Vagina (tissue), 2 donors: ENCODE measurements at places on chromosomes 4 and X. TPM values are rescaled to one million over a fixed set of nuclear protein-coding genes. Genes with fewer than 3 reads are reported as not detected.

The FAM241A gene
- total RNA-seq, result 3.4 TPM

The TMPRSS11D gene
- 72.4 TPM for total RNA-seq

DNA sequence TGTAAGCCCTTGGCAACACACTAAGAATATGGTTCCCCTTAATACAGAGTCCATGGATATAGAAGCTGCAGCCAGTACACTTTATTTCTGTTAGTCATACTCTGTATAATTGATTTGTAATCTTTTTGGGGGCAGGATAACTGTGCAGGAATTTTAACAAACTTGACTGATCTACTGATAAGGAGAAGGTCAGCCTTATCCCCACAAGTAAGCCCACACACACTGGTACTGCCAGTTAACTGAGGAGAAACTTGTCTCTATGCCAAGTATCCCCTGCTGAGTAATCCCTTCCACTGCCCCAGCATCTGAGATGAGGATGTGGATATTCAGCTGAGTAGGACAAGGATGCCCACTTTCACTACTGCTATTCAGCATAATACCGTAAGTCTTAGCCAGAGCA, 154.9 kb upstream of the CXXC4 start:
- H3K27ac ChIP-seq, result no peak overlapping the region
- H3K27me3 ChIP-seq, result no peaks in the 10 kb centered on the region
- H3K4me3 ChIP-seq, result no peak overlapping the region
- no peaks in the 10 kb centered on the region for H3K4me1 ChIP-seq
- H3K36me3 ChIP-seq, result no peaks in the 10 kb centered on the region

The LGI2 gene
- 0.98 TPM for total RNA-seq

The TGIF2LX gene
- not detected for total RNA-seq

The LAS1L gene
- 17.9 TPM for total RNA-seq

DNA sequence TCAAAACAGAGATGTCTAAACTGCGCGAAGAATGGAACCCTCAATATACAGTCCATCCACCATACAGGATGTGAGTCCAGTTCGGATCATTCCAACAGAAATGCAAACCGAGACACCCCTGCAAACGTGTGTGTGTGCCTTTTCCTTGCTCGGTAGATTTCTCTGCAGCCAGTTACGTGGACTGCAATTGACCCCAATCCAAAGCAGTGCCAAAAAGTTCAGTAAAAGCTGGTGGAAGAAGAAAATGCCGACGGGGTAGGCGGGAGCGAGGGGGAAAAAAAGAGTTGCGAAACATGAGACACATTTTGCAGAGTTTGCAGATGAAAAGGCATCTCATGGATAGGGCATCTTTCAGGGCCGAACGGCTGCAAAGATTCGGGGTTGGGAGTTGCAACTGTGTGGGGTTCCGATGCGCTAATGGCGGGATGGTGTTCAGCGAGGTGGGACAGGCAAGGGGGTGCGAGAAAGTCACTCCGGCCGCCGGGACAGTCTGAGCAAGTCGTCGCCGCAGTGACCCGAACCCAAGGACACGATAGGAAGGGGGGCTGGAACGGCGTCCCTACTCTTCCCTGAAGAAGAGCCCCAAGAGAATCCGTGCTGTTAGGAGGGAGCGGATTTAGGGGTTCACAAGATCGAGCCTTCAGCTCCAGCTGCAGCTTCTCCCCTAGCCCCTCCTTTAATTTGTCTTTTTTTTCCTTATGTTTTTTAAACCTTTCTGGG, 3.8 kb downstream of the PHOX2B start:
- no peaks in the 10 kb centered on the region for H3K36me3 ChIP-seq
- peaks cover 7% of the 10 kb centered on the region for H3K27me3 ChIP-seq
- peaks cover 11% of the 10 kb centered on the region for H3K4me1 ChIP-seq
- H3K27ac ChIP-seq, result no peak overlapping the region

DNA sequence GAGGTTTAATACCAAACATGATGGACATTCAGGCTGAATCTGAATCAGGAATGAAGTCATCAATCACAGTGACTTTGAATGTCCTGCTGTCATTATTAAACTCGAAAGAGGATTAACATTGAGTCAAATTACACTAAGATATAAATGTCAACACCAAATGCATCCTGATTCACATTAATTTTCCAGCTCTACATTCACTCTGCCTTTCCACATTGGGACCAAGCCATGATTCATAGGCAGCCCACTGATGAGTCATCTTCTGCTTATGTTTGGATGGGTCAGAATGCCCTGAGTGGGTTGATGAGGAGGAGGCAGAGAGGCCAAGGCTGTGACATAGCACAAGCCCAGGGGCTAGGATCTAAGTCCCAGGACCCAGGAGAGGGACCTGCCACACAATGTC, 247.6 kb upstream of the RPS6KA3 start:
- H3K27ac ChIP-seq, result no peak overlapping the region
- no peaks in the 10 kb centered on the region for H3K27me3 ChIP-seq
- H3K36me3 ChIP-seq, result no peaks in the 10 kb centered on the region
- H3K4me3 ChIP-seq, result no peak overlapping the region
- no peaks in the 10 kb centered on the region for H3K4me1 ChIP-seq

GRCh38 chrX:39888730-39889129, 209.0 kb downstream of the BCOR start:
- H3K4me3 ChIP-seq, result no peak overlapping the region
- no peak for DNase-seq
- H3K27ac ChIP-seq, result no peak overlapping the region
- no peaks in the 10 kb centered on the region for H3K27me3 ChIP-seq

The CDS1 gene
- total RNA-seq, result 8.8 TPM

GRCh38 chr4:135533053-135533452, 1331.5 kb upstream of the PABPC4L start:
- H3K4me1 ChIP-seq, result no peaks in the 10 kb centered on the region
- no peaks in the 10 kb centered on the region for H3K27me3 ChIP-seq
- no peak for DNase-seq
